ENCODE measurements at places on chromosomes 2 and 18.

DNA sequence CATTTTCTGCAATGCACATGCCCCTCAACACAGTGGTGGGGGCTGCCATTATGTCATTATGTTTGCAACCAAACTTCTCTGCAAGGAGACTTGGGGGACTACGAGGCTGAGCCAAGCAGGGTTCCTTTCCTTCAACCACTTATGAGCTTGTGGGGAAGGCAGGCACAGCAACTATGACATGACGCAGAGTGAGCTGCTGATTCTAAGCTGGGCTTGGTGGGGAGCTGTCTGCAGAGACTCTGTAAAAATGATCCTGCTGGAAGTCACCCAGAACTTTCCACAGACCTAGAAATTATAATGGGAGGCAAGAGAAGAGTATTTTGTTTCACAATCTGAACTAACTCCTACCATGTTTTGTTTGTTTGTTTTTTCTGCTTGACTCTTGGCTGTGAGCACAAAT is 55.6 kb downstream of the INPP5D start:
- DNase-seq: no peak

- no peak for DNase-seq
Observed at GRCh38 chr2:72935611-72935957, 18.3 kb downstream of the EMX1 start.

- no peak for DNase-seq
Observed at GRCh38 chr18:57931038-57931437, 113.0 kb upstream of the NEDD4L start.

GRCh38 chr2:237271698-237272652 is 142.0 kb downstream of the COL6A3 start:
- DNase-seq: no peak

Data from stimulated activated CD8-positive, alpha-beta memory T cell treated with anti-CD3 and anti-CD28 coated beads, Interleukin-4, amount 100 ng/mL, for 1 hour (primary cell).